ENCODE measurements at places on chromosomes 16 and 17.

DNA sequence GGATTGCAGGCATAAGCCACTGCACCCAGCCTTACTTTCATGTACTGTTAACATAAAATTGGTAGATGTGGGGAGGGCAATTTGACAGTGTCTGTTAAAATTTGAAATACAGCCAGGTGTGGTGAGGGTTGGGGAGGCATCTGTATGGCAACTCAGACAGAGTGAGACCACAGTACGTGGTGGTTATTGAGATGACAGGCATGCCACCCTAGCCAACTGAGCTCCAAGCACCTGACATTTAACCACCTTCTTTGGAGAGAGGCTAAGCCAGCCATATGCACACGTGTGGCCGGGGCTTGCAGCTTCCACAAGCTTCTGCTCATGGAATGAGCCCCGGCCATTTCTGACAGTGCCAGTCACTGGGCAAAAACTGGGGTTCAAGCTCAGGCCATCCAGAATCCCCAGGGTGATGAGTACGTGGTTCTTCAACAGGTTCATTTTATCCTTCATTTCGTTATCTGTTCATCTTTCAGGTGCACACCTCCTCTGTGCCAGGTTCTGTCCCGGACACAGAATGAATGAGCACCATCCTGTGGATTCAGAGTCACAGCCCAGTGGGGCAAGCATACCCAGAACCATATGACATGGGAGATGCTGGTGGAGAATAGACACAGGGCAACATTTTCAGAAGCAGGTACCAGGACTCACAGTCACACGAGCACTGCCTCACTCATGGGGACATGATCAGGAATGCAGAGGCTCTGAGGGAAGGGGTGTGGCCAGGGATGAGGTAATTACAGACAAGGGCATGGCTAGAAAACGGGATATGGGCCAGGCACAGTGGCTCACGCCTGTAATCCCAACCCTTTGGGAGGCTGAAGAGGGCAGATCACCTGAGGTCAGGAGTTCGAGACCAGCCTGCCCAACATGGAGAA is 36.2 kb downstream of the C16orf82 start:
- no peak for DNase-seq

DNA sequence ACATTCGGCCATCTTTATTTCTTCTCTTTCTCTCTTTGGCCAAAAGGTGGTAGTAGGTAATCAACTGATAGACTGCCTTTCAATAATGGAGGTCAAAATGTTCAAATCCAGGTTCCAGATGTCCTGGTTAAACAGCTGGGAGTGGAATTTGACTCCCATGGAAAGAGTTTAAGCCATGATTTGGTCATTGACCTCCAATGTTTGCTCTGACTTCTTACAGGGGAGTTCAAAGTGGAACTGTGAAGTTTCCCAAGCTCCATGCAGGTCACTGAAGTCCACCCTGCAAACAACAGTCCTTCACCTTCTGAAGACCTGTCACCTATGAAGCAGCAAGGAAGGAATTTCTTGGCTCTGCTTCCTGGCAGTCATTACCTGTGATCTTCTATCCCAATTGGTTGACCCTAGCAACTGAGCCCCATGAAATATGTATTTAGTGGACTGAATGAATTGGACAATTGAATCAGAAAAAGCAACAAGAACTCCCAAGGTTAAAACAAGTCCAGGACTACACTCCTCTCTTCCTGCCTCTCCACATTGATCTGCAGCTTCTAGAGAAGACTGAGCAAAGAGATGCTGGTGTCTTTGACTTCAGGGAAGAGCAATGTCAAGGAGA is 28.0 kb upstream of the SOX9 start:
- no peak for DNase-seq

GRCh38 chr17:70261170-70261569 is 91.8 kb downstream of the KCNJ2 start:
- DNase-seq = no peak

GRCh38 chr16:82716361-82716855 is 89.6 kb downstream of the CDH13 start:
- no peak for DNase-seq

GRCh38 chr17:19470530-19471261 is 59.7 kb downstream of the RNF112 start:
- no peak for DNase-seq

- DNase-seq = no peak
Measured at GRCh38 chr17:8345951-8346665, 6.5 kb downstream of the ODF4 start.

DNA sequence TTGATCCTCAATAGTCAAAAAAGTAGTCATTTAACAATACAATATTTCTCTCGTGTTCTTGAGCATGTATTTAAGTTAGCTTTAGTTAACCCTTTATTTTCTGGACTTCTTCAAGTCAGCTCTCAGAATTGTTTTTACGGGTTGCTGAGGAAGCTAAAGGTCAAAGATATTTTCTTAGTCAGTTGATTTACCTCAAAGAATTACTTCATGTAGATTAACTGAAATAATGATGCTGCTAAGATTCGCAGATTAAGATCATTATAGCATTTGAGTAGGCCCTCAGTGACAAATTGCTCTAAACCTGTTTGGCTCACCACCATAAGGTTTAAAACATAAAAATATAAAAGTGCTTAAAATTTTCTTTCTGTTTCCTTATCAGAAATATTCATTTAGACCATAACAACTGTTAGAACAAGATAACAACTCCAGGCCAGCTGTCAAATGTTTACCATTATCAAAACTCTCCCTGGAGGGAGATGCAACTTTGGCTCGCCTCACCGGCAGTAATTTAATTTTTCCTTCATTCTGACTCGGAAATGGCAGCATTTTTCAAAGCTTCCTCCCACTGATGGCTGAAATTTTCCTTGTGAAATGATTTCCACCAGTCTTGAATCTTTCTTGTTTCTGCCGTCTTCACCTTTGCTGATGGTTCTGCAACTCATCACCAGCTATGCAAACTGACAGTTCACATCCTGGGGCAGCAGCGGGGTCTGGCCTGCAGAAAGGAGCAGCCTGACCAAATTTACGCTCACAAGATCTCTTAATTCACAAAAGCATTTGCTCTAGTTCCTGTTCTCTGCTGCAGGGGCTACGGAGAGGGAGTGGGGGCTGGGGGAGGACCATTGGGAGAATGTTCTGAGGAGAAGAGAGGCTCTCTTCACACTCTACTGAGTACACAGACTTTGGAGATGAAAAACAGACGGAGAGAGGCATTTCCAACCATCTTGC is 254.8 kb upstream of the TBX2 start:
- no peak for DNase-seq

DNA sequence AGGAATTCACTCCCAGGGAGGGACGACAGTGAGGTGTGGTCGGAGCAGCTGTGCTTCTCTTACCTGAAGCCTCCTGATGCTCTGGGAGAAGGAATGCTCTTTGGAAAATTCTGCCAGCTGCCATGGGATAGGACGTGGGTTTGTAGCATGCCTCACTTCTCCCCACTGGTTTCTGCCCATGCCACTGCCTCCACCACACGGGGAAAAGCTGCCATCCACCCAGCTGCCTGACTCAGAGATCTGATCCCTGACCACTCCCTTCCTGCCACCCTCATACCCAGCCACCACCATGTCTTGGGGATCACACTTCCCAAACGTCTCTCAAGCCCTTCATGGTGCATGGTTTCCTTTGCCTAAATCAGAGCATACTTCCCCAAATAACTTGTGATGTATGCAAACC is 80.0 kb downstream of the CPPED1 start:
- DNase-seq = no peak

All from T-helper 22 cell (primary cell).